ENCODE measurements at places on chromosomes 11 and 22.

GRCh38 chr11:121841487-121842191 lies 274.4 kb downstream of the BLID start:
- DNase-seq, result peak; percentile 71

GRCh38 chr11:60165538-60165937 lies 17.3 kb downstream of the MS4A6A start:
- DNase-seq, result no peak

GRCh38 chr11:5197536-5197935 lies 2.9 kb downstream of the OR51V1 start:
- DNase-seq, result peak; percentile 7

- no peak for DNase-seq
These were observed 13.0 kb downstream of the OAF start for GRCh38 chr11:120223793-120224192.

DNA sequence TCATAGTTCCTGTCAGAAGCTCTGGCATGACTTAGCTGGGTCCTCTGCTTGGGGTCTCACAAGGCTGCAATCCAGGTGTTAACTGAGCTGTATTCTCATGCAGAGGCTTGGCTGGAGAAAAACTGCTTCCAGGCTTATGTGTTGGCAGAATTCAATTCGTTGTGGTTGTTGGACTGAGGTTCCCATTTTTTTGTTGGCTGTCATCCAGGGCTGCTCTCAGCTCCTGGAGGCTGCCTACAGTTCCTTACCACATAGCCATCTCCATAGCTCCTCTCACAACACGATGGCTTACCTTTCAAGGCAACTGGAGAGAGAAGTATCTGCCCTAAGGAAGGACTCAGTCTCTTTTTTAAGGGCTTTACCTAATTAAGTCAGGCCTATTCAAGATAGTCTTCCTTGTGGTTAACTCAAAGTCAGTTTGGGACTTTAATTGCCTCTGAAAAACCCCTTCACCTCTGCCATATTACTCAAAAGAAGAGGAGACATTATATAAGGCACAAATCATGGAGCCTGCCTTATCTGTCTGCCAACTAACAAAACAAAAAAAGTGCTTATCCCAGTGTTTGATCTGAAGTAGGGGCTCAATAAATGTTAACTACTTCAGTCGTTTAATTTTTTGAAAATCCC lies 35.2 kb downstream of the OR2AG2 start:
- no peak for DNase-seq

- DNase-seq, result no peak
These were observed 399.6 kb upstream of the RAG2 start for GRCh38 chr11:36997656-36998055.

DNA sequence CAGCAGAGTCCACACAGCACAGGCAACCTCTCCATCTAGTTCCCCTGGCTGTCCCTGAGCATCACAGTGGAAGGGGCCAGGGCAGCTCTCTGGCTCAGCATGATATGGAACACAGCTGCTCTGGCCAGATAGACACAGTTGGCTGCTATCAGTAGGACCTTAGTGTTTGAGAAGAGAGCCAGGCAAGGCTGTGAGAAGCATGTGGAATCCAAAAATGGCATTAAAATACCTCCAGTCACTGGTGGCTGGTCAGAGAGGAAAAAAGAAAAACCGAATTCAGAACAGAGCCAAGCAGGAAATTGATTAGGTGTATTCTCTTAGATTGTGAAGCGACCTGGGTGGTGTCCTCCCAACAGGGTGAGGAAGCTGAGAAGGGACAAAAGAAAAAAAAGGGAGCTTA lies 27.9 kb downstream of the SERPINH1 start:
- DNase-seq, result no peak

- DNase-seq, result no peak
These were observed 219.8 kb downstream of the ETS1 start for GRCh38 chr11:128367573-128367972.

- no peak for DNase-seq
These were observed 20.2 kb upstream of the DRICH1 start for GRCh38 chr22:23652286-23652685.

DNA sequence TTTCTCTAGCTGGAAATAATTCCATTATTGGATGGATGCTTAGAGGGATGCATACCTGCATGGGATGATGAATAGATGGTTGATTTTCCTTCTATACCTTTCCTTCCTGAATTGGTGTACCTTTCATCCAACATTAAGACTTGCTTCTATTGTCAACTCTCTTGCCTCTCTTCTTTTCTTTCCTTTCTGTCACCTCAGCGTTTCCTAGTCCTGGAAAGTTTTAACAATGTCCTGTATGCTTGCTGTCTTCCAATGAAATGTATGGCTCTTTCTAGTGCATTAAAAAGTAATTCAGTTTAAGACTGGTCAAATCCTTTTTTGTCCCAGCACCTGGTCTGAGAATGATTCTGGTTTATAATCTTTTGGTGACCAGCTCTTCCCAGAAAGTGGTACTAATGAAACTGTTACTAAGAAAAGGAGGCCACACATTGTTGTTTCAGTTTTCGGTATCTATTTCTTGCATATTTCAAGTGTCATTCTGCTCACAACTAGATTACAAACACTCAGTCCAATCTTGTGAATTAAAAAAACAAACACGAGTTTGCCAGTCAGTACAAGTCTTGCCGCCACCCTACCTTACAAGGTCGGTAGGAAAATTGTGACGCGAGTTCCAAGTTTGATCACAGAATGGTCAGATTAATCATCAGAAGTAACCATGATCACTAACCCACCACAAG lies 8.0 kb downstream of the POU2AF1 start:
- no peak for DNase-seq

GRCh38 chr22:48844056-48844675 lies 983.5 kb downstream of the BRD1 start:
- no peak for DNase-seq

DNA sequence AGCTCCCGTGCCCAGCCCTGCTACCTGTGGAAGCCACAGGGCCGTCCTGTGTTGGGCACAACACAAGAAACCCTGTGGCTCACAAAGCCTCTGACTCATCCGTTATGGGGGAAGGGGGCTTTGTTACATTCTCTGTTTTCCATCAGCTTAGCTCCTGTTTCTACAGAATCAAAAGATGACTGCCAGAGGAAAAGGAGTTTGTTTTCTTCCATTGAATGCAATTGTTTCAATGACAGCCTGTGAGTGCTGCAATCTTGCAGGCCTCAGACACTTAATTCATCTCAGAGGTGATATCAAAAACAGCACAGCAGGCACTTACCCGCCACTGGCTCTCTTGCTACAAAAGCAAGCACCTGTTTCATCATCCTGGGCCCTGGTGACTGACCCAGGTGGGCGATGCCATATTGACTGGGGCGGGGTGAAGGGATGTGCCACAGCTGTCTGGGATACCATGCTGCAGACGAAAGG lies 194.3 kb downstream of the OPCML start:
- no peak for DNase-seq

DNA sequence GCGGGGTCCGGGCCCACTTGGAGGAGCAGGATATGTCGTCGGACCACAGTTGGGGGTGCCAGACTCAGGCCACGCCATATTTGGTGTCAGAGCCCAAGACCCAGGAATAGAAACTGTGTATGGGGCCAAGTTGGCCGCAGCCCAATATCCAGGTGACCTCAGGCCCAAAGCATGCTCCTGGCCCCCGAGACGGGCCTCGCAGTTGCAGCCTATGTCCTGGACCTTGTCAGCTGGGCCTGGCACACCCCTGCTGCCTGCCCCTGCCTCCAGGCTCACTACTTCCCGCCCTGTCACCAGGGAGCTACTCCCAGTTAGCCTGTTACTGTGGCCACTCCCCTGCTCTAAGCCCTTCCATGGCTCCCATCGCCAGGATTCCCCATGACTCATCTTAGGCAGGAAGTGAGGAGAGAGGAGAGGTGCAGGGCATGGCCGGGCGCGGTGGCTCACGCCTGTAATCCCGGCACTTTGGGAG lies 23.1 kb downstream of the A4GALT start:
- DNase-seq, result peak; percentile 44

Measured in AG04450 (cell line).